Calu3 (cell line): ENCODE measurements at places on chromosomes 11 and 22. TPM values are rescaled to one million over a fixed set of nuclear protein-coding genes. Genes with fewer than 3 reads are reported as not detected.

Gene ST13
- 307 and 322 TPM in 2 replicates for total RNA-seq

Gene BMAL1
- 10.3 and 11.1 TPM in 2 replicates for total RNA-seq

Gene HEPN1
- not detected in 2 replicates for total RNA-seq

Gene NTM
- total RNA-seq: not detected in 2 replicates

Gene MAPK12
- total RNA-seq: 21.1 and 27.5 TPM in 2 replicates

Gene BDNF
- total RNA-seq: 7.9 and 8.3 TPM in 2 replicates

Gene SGSM1
- total RNA-seq: 0.07 and 0.20 TPM in 2 replicates

Gene DUSP8
- total RNA-seq: 12.1 and 14.0 TPM in 2 replicates

Gene SLC22A25
- not detected in 2 replicates for total RNA-seq

Gene ALX4
- not detected in 2 replicates for total RNA-seq

Gene FAM227A
- total RNA-seq: 9.6 and 10.8 TPM in 2 replicates

Gene P2RY6
- 0.42 TPM in 1 of 2 replicates, not detected in the other for total RNA-seq

Gene OR52K1
- not detected in 2 replicates for total RNA-seq

Gene LRRC75B
- 14.4 and 14.5 TPM in 2 replicates for total RNA-seq

Gene HTR3A
- 0.42 TPM in 1 of 2 replicates, not detected in the other for total RNA-seq

DNA sequence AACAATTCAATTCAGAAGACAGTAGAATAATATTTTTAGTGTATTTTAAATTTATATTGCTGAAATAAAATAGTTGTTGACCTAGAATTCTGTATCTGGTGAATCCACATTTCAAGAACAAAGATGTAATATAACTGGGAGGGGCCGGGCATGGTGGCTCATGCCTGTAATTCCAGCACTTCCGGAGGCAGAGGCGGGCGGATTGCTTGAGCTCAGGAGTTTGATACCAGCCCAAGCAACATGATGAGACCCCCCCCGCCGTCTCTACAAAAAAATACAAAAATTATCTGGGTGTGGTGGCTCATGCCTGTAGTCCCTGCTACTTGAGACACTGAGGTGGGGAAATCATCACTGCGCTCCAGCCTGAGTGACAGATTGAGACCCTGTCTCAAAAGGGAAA, 72.6 kb downstream of the CD82 start:
- H3K27me3 ChIP-seq: peaks cover 68% of the 10 kb centered on the region
- no peak overlapping the region for H3K27ac ChIP-seq
- no peak for DNase-seq

DNA sequence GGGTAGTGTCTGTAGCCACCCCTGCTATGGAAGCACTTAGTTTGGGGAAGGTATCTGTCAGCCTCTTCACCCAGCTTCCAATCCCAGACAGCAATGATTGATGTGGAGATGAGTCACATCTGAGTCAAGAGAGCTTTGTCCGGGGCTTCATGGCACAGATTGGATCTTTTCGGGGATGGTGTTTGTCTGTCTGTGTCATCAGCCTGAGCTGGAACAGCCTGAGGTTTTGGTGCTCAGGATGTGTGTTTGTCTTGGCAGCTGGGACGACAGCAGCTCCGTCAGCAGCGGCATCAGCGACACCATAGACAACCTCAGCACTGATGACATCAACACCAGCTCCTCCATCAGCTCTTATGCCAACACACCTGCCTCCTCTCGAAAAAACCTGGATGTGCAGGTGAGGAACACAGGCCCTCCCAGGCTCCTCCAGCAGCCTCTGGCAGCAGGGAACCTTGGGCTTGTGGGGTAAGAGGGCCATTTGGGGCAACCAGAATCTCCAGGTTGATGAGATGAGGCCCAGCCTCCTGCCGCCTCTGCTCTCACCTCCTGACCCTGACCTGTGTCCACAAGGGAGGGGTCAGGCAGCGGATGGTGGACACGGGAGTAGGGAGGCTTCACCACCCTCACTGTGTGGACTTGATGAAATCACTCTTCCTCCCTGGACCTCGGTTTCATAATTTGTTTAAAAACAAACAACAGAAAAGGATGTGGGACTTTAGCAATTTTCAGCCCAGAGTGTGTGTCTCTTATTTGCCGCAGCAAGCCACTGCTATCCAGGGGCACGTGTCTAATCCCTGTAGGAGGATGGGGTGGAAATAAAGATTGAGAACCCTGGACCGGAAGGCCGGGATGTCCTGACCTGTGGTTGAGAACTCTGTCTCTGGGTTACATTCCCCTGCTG, 124.3 kb downstream of the DBX1 start:
- peaks cover 30% of the 10 kb centered on the region for H3K4me1 ChIP-seq
- peaks cover 5% of the 10 kb centered on the region for H3K36me3 ChIP-seq
- no peak overlapping the region for H3K4me3 ChIP-seq
- H3K27me3 ChIP-seq: no peaks in the 10 kb centered on the region
- DNase-seq: no peak

GRCh38 chr11:117428186-117428855, 100.7 kb downstream of the CEP164 start:
- H3K36me3 ChIP-seq: no peaks in the 10 kb centered on the region
- no peak for DNase-seq
- H3K27ac ChIP-seq: no peak overlapping the region
- H3K4me3 ChIP-seq: no peak overlapping the region
- no peaks in the 10 kb centered on the region for H3K4me1 ChIP-seq
- peaks cover 57% of the 10 kb centered on the region for H3K27me3 ChIP-seq

DNA sequence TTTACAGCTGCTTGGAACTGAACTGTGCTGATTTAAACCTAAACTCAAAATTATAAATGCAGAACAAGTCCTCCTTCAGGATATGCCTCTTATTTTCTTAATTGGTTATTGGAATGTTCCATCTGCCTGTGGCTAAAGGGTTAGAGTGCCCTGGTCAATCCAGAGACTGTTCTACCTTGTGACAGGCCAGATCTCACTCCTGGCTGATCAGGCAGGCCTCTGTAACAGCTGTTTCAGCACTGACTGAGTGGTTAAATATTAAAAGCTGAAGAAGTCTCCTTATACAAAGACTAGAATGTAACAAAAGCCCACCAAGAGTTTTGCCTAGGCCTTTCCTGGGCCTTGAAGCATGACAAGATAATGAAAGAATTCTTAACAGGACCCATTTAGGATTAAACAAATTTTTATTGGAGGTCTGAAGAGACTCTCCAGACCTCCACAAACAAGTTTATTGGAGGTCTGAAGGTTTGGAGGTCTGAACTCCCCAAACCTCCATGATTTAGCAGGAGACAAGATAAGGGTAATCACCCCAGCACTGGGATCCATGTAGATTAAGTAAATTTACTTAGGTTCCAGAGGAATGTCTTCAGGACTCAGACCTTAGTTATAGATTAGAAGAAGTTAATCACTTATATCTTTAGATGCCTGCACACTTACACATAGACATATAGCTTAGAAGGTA, 35.8 kb downstream of the TMPRSS5 start:
- no peak overlapping the region for H3K4me3 ChIP-seq
- no peak overlapping the region for H3K27ac ChIP-seq
- no peaks in the 10 kb centered on the region for H3K27me3 ChIP-seq
- no peak for DNase-seq
- H3K36me3 ChIP-seq: peaks cover 1% of the 10 kb centered on the region
- peaks cover 34% of the 10 kb centered on the region for H3K4me1 ChIP-seq

DNA sequence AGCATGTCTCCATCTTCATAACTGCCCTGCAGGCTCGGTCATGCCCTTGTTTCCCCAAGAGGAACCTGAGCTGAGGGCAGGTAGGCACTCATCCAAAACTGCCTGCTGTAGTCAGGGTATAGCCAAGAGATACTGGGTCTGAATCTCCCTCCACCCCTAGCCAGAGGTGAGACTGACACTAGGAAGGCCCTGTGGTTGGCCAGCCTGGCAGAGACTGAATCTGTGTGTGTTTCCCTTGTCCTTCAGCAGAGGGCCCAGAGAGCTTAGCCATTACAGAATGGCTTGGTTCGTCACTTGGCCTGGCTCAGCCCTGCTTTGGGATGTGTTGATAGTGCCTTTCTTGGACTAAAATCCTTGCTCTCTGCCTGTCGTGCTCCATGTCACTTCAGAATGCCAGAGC, 79.3 kb upstream of the SUSD2 start:
- DNase-seq: no peak
- no peak overlapping the region for H3K4me3 ChIP-seq
- peaks cover 5% of the 10 kb centered on the region for H3K36me3 ChIP-seq
- no peak overlapping the region for H3K27ac ChIP-seq
- H3K4me1 ChIP-seq: no peaks in the 10 kb centered on the region
- no peaks in the 10 kb centered on the region for H3K27me3 ChIP-seq

DNA sequence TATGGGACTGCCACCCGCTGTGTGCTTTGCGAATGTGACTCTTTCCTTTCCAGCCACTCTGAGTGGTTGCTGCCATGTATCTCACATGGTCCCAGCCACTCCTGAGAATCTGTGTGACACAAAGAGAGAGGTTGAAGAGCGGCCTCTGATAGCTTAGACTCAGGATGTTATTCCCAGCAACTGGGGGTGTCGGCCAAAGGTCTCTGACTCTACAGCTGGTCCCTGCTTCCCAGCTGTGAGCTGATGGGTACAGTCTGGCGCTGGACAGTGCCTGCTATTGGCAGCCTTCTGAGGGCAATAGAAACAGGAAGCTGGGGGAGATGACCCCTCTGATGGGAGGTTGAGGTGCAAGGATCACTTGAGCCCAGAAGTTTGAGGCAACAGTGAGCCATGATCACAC, 105.1 kb downstream of the RRAS2 start:
- no peak overlapping the region for H3K4me3 ChIP-seq
- no peak for DNase-seq
- no peaks in the 10 kb centered on the region for H3K27me3 ChIP-seq
- H3K36me3 ChIP-seq: no peaks in the 10 kb centered on the region
- H3K27ac ChIP-seq: no peak overlapping the region

GRCh38 chr22:47624252-47625012, 862.0 kb downstream of the TBC1D22A start:
- H3K36me3 ChIP-seq: no peaks in the 10 kb centered on the region
- no peaks in the 10 kb centered on the region for H3K27me3 ChIP-seq
- H3K4me1 ChIP-seq: no peaks in the 10 kb centered on the region
- no peak for DNase-seq

DNA sequence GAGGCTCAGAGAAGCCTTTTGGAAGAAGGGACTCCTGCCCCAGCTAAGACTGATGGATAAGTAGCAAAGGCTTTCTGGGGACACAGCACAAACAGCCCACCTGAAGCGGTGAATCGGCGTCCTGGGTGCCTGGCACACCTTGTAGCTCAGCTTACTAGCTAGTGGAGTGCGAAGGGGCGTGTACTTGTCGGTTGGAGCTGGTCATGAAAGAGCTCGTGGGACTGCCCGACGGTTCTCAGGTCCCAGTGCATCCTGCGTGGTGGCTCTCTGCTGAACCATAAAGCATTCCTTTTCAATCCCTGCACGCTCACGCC, 690 bp upstream of the UVRAG start:
- no peak overlapping the region for H3K4me3 ChIP-seq
- H3K36me3 ChIP-seq: no peaks in the 10 kb centered on the region

DNA sequence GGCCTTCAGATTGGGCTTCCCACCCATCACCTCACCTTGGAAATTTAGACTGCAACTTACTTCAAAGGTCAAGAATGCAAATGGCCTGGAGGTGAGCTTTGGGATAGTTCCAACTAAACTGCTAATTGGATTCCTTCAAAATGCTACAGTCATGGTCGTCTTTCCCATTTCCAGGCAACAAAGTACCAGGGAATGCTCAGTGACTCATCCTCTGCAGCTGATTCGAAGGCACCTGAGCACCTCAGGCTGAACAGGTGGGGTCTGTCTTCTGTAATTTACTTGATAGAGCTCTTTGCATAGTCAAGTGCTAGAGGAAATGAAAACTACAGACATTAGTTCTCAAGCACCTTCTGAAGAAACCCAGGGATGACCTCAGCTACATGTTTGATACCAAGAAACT, 20.5 kb upstream of the FSHB start:
- H3K36me3 ChIP-seq: no peaks in the 10 kb centered on the region
- no peaks in the 10 kb centered on the region for H3K4me1 ChIP-seq
- H3K27ac ChIP-seq: no peak overlapping the region
- no peak overlapping the region for H3K4me3 ChIP-seq
- no peaks in the 10 kb centered on the region for H3K27me3 ChIP-seq

- H3K4me1 ChIP-seq: no peaks in the 10 kb centered on the region
- peaks cover 13% of the 10 kb centered on the region for H3K36me3 ChIP-seq
These were observed 12.7 kb upstream of the TSGA10IP start for GRCh38 chr11:65932558-65932919.

DNA sequence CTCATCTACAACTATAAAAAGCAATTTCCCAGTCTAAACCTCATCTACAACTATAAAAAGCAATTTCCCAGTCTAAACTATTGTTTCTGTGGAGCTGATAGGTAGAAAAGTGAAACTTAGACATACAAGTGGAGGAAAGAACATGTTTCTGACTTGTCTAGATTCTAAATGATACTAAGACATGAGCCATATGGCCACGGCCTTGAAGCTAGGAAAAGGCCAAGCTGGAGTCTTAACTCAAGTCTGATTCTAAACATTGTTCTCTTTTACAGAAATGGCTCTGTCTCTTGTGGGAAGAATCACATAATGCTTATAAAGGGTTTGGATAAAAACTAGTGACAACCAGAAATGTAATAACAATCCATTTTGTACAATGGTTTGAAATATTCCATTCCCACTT, 43.8 kb upstream of the LARGE1 start:
- no peaks in the 10 kb centered on the region for H3K36me3 ChIP-seq
- no peaks in the 10 kb centered on the region for H3K4me1 ChIP-seq
- no peak overlapping the region for H3K27ac ChIP-seq

- H3K27ac ChIP-seq: no peak overlapping the region
- H3K27me3 ChIP-seq: peaks cover 13% of the 10 kb centered on the region
- no peak for DNase-seq
- no peaks in the 10 kb centered on the region for H3K4me1 ChIP-seq
- H3K36me3 ChIP-seq: no peaks in the 10 kb centered on the region
These were observed 57.5 kb upstream of the LMO2 start for GRCh38 chr11:33949252-33949913.

DNA sequence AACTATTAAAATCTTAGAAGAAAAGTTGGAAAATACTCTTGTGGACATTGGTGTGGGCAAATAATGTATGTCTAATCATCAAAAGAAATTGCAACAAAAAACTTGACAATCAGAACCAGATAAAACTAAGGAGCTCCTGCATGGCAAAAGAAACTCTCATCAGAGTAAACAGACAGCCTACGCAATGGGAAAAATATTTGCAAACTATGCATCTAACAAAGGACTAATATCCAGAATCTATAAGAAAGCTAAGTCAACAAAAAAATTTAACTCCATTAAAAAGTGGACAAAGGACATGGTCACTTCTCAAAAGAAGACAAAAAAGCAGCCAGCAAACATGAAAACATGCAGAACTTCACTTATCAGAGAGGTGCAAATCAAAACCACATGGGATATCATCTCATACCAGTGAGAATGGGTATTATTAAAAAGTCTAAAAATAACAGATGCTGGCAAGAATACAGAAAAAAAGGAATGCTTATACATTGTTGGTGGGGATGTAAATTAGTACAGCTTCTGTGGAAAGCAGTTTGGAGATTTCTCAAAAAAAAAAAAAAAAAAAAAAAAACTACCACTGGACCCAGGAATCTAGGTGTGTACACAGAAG, 99.7 kb upstream of the TOP3B start:
- H3K36me3 ChIP-seq: no peaks in the 10 kb centered on the region
- no peaks in the 10 kb centered on the region for H3K4me1 ChIP-seq
- no peak overlapping the region for H3K27ac ChIP-seq
- DNase-seq: no peak
- H3K27me3 ChIP-seq: peaks cover 49% of the 10 kb centered on the region

GRCh38 chr11:9922806-9923205, 258.9 kb downstream of the SWAP70 start:
- no peak for DNase-seq
- H3K4me1 ChIP-seq: peaks cover 9% of the 10 kb centered on the region
- no peaks in the 10 kb centered on the region for H3K36me3 ChIP-seq
- no peaks in the 10 kb centered on the region for H3K27me3 ChIP-seq
- no peak overlapping the region for H3K4me3 ChIP-seq

- H3K4me1 ChIP-seq: no peaks in the 10 kb centered on the region
- no peaks in the 10 kb centered on the region for H3K36me3 ChIP-seq
- H3K27ac ChIP-seq: no peak overlapping the region
- H3K27me3 ChIP-seq: peaks cover 73% of the 10 kb centered on the region
- no peak overlapping the region for H3K4me3 ChIP-seq
These were observed 441.1 kb downstream of the TBC1D22A start for GRCh38 chr22:47203554-47203991.
